A549 treated with RU486 at 1 μM for 4 hours (cell line): ENCODE measurements at places on chromosomes 2 and 18. TPM values are rescaled to one million over a fixed set of nuclear protein-coding genes. Genes with fewer than 3 reads are reported as not detected.

Gene FN1
- total RNA-seq, result 153 to 242 TPM (median 177 TPM) in 5 replicates

Gene PRSS56
- 0.14 to 0.27 TPM (median 0.22 TPM) in 4 of 5 replicates, not detected in the other for total RNA-seq

Gene VWC2L
- not detected in 5 replicates for total RNA-seq

Gene CCDC74B
- 5.4 to 7.8 TPM (median 6.5 TPM) in 5 replicates for total RNA-seq

Gene FAM228A
- total RNA-seq, result not detected in 5 replicates

Gene G6PC2
- not detected in 5 replicates for total RNA-seq

Gene FAM110C
- total RNA-seq, result 0.06 to 0.30 TPM (median 0.16 TPM) in 5 replicates

Gene CHST9
- 0.06 TPM in 1 of 5 replicates, not detected in the others for total RNA-seq

Gene ANKRD30BL
- not detected in 5 replicates for total RNA-seq

Gene CCDC195
- not detected in 5 replicates for total RNA-seq

Gene COLEC12
- total RNA-seq, result 0.02 to 0.05 TPM (median 0.05 TPM) in 3 of 5 replicates, not detected in the others

Gene EPAS1
- total RNA-seq, result 91.4 to 119 TPM (median 109 TPM) in 5 replicates

Gene CXCR1
- not detected in 5 replicates for total RNA-seq

Gene PRKAG3
- total RNA-seq, result not detected in 5 replicates

Gene MBP
- 21.6 to 27.5 TPM (median 24.5 TPM) in 5 replicates for total RNA-seq

Gene DCDC2C
- 0.24 to 0.54 TPM (median 0.30 TPM) in 5 replicates for total RNA-seq

Gene FOXD4L1
- 0.21 to 0.58 TPM (median 0.28 TPM) in 5 replicates for total RNA-seq
